ENCODE measurements at places on chromosomes 16 and 17.

DNA sequence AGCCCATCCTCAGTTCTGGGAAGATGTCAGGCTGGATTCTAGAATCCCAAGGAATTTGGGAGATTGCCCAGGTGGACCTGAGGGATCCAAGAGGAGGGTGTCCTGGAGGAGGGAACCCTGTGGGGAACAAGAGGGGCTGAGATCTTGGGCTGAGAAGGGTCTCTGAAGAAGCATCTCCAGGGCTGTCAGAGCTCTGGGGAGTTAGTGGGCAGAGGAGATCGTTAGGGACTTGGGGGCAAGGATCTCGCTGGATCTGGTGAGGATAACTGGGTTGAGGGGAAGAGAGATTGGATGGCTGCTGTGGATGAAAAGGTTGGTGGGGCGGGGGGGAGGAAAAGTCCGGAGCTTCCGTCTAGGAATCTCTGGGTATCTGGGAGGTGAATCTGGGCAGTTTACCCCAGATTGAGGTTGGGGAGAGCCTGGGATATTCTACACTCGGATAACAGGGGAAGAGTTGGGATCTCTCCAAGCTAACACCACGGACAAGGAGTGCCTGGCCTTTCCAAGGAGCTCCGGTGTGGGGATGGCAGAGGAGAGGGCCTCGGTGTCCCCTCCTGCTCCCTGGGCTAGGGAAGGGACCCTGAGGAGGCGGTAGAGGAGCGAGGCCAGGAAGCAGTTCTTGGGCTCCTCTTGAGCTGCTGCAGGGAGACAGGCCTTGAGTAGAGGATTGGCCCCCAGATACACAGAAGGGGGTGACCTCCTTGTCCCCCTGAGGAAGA, 1.7 kb downstream of the FBXL19 start:
- no peak for DNase-seq

DNA sequence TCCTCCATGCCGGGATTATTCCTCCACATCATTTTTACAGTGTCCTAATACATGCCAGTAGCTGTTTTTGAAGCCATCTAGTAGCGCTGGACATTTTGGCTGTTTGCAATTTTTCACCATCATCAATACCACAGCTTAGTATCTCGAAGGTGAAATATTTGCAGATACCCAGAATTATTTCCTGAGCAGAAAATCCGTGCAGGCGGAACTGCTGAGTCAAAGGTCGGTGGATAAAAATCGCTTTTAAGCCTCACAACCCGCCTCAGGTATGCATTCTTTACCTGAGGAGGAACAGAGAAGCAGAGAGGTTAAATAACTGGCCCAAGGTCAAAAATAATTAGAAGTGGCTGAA, 584 bp upstream of the TNRC6A start:
- no peak for DNase-seq

- DNase-seq = no peak
These were observed 706 bp downstream of the SHISA6 start for GRCh38 chr17:11241611-11242226.

GRCh38 chr17:49920030-49920769, 48.8 kb upstream of the DLX4 start:
- no peak for DNase-seq

DNA sequence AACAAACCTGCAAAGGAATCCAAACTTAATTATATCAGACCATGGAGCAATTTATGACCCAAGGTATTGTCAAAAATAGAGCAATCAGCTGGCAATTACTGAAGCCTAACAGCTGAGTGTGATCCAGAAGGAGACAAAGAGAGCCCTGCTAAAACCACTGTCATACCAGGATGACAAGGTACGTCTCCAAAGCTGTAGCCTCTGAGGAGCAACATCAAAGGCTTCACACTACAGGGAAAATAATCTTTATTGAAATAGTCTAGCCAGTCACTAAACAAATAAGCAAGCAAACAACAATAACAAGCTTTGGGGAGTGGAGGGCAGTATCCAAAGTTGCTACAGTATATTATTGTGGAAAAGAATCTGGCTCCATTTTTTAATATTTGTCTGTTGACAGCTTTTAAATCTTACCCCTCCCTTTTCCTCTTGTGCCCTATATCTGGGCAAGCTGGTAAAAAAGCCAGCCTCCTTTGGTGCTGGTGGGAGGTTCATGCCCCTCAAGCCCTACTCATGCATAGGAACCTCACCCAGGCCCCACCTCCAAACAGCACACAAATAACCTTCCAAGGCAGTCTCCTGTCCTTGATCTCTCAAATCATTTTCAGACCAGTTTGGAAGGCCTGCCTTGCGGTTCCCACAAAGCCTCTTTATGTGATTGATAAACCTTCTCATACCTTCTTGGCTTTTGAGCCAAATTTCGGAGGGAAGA, 73.7 kb downstream of the ITFG1 start:
- no peak for DNase-seq

DNA sequence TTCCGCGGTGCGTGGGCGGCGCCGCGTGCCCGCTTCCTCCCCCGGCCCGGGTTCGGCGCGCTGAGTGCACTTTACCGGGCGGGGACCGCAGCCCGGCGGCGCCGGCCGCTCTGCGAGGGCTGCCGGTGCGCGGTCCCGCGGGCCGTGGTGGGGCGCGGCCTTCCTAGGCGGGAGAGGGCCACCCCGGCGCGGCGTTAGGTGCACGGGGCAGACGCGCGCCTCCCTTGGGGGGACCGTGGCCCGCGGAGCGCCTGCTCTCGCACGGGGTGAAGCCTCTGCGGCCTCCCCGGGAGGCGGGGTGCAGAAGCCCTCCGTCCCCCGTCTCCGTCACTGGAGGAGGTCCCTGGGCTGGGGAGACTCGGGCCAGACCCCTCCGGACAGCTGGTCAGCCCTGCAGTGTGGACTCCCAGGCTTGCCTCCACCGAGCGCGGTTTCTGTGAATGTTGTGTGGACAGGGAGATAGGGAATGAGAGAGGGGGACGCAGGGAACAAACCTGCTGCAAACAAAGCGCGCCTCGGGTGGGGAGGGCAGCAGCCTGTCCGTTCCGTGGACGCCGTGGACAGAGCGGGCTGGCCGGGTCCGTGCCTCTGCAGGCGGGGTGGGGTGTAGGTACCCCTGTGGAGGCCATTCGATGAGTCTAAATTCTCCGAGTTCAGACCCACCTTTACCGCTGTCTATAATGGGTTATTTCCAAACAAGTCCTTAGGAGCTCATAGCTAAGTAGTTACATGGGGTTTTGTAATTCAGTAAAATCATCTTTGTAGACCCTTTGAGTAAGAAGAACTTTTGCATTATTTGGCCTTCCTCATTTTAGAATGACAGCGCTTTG, 721 bp downstream of the TBCD start:
- DNase-seq = no peak

- no peak for DNase-seq
These were observed 21.9 kb downstream of the SGSH start for GRCh38 chr17:80198144-80198661.

- no peak for DNase-seq
These were observed 42.0 kb downstream of the ADCY7 start for GRCh38 chr16:50308237-50308965.

Measured in H4 (cell line).